K562 (cell line): ENCODE measurements at places on chromosomes 5 and 9. TPM values are rescaled to one million over a fixed set of nuclear protein-coding genes. Genes with fewer than 3 reads are reported as not detected.

MCTP1 gene
- 0.04 and 0.31 TPM in 2 replicates for total RNA-seq

- no peak for DNase-seq
These were observed 52.9 kb downstream of the TMC1 start for GRCh38 chr9:72574156-72574810.

- no peak for DNase-seq
These were observed 359.4 kb downstream of the ENC1 start for GRCh38 chr5:74281166-74281565.

GRCh38 chr5:34914671-34915138, 599 bp downstream of the RAD1 start:
- peak; percentile 47 for DNase-seq
